ENCODE measurements at places on chromosomes 7 and 10.
A peak's percentile ranks its signal among the peaks of the same experiment; 100 is the strongest.

DNA sequence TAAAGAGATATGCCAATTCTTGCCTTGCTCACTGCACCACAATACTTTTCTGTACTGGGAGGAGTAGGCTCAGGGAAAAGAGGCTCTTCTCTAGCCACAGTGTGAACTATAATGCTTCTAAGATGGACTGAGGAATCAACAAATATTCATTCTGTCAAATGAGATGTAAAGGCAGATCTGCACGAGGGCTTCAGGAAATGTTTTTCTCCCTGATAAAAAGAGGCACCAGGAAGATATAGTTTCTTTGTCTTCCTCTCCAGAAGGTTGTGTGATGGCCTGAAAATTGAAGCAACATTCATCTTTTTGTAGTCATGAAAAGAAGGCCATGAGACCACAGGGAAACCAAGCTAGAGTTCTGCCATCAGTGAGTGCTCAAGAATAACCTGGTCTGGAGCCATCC is 79.1 kb upstream of the NME8 start:
- DNase-seq = no peak

- DNase-seq = no peak
Observed at GRCh38 chr7:64946772-64947171, 43.7 kb downstream of the ZNF273 start.

GRCh38 chr7:7969306-7970236 is 975 bp downstream of the GLCCI1 start:
- peak; percentile 19 for DNase-seq

GRCh38 chr10:338171-339037 is 203.1 kb downstream of the ZMYND11 start:
- peak; percentile 75 for DNase-seq

DNA sequence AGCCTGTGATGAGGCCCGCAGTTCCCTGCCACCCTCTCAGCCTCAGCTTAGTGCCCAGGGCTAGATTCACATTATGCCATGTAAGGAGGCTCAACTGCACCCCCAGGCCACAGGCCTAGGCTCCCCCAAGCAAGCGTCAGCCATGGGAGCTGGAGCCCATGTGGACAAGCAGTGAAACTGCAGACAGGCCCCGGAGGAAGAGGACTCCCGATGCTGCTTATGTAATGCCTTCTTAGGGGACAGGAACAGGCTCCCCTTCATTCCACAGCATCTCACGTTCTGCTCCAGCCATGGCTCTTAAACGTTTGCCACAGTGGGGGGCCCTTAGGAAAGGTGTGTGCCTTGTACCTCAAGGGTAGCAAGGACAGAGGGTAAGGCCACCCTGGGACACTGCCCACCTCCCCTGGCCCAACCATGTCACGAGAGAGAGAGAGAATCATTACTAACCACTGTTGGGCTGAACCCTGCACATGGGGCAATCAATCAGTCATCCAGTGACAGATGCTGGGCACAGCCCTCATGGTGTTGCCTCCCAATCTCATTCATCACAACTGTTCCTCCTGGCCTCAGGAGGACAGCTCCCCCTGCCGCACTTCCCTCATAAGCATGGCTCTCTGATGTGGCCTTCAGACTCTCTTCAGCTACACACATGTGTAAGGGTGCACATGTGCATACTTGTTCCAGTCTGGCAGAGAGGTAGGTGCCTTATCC is 263.0 kb downstream of the GRID1 start:
- DNase-seq = no peak

DNA sequence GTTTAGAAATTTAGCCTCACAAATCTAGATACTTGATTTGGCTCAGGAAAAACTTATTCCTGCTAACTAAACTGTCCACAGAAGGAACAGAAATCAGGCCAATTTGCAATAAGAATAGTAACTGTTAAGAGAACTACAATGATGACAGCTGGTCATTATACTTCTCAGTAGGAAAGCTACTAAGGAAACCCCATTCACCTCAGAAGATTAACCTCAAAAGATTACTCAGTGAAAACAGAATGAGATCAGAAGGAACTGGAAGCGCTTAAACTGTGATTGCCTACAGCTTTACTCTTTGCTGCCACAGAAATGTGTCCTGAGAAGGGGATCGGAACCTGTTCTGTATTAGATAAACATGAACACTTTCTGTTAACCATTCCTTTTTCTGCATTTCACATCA is 24.3 kb upstream of the DNAJB12 start:
- DNase-seq = no peak

DNA sequence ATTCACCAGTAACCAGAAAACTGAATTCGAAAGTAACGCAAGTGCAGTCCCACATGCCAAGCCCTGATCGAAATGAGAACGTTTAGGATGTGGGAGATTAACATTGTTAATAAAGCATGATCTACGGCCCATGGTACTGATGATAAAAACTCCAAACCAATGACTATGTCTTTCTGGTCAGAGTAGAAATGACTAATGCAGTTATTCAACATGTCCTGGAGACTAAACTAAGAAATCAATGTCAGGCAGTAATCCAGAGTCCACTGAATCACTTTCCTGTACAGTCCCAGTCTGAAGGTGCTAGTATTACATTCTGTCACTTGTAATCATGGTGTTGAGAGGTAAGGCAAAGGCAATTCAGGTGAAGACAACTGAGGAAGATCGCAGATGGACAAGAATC is 14.4 kb downstream of the NPSR1 start:
- DNase-seq = no peak

DNA sequence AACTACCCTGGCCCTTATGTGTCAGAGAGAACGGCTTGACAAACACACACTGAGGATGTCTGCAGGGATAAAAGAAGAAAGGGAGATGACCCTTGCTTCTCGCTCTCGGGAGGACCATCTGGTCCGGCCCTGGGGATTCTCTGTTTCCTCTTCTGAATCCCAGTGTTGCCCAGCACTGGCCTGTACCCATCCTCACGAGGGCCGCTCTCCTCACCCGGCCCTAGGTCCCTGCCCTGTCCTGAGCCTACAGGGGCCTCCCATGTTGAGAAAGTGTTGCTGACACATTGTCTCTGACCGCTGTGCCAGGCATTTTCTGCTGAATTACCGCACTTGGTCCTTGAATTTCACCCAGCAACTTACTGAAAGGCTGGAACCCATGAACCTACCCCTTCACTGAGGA is 171.9 kb upstream of the LANCL2 start:
- no peak for DNase-seq

DNA sequence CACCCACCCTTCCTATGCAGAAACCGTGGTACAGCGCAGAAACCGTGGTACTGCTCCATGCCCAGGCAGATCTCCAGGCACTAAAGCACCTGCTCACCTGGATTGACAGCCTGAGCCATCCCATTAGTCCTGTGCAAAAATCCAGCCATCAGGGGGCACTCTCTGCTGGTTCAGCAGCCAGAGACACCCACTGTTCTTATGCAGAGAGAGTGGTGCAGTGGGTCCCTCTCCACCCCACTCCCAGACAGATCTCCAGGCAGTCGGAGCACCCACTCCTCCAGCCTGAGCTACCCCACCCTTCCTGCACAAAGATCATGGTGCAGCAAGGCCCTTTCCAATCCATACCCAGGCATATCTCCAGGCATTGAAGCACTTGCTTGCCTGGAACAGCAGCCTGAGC is 219.8 kb downstream of the CTNNA3 start:
- no peak for DNase-seq

DNA sequence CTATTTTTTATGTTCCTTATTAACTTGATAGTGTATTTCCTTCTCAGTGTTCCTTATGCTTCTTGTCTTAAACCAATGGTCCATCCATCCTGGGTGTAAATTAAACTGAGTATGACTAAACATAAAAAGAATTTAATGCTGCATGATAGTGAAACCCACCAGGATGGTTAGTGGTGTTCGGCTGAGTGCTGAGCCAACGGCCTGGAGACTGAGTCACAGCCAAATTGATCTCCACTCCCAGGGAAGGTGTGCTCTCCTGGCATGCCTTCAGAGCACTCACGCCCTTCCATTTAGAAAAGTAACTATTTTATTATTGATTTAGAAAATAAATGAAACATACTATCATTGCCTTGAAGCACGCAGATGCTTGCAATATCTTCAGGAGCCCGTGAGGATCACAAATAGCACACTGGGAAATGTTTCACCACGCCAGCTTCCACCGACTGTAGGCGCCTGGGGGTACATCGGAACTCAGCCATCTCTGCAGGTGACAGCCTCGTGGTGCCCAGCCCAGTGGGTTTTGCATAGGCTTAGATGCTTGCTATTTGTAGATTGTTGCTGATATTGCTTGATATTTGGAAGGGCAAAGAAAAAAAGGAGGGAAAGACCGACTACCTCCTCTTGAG is 40.0 kb upstream of the LOXL4 start:
- DNase-seq = no peak

GRCh38 chr7:111083413-111083812 is 7.5 kb upstream of the LRRN3 start:
- DNase-seq = peak; percentile 38

GRCh38 chr7:149067869-149068268 is 22.6 kb downstream of the ZNF786 start:
- DNase-seq = no peak

- DNase-seq = no peak
Observed at GRCh38 chr7:28536259-28536658, 123.9 kb downstream of the CREB5 start.

- no peak for DNase-seq
Observed at GRCh38 chr10:50565301-50566083, 58.3 kb downstream of the SGMS1 start.

GRCh38 chr10:102627291-102627735 is 17.0 kb upstream of the TRIM8 start:
- DNase-seq = no peak

DNA sequence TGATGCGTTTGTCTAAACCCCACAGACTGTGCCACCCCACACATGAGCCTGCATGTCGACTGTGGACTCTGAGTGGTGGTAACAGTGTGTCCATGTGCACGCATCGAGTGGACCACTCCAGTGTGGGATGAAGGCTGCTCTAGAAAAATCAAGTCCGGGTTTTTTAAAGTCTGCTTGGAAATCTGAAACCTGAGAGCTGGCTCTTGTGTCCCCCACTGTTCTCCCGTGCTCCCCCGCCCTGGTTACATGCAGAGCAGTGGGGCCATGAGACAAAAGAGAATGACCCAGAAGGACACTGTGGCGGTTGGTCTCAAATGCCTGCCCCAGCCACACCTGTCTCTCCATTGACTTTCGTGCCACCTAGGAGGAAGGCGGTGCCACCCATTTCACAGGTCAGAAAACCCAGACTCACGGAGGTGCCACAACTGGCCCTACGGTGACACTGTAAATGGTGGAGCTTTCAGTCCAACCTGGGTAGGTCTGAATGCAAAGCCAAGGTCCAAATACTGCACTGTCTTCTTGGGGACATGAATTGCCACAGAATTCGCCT is 27.3 kb upstream of the PWWP2B start:
- no peak for DNase-seq

DNA sequence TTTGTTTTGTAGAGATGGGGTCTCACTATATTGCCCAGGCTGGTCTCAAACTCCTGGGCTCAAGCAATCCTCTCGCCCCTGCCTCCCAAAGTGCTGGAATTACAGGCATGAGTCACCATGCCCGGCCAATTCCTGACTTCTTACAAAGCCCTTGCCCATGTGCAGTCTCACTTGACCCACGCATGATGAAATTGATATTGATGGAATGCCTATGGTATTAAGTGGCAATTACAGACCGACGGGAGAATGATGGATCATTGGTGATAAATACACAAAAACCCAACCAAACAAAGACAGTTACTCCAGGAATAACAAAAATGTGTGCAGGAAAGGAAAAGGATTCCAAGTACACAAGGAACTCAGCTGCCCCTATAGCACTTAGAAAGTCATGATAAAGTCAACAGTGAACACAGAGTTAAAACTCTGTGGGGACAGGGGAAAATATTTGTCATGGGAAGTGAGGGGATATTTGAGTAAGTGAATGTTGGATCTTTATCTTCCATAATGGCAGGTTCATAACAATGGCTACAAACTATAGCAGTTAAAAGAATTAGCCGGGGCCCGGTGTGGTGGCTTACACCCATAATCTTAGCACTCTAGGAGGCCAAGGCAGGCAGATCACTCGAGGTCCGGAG is 21.6 kb downstream of the HIP1 start:
- DNase-seq = peak; percentile 57

GRCh38 chr7:102973096-102973802 is 60.4 kb downstream of the LRRC17 start:
- DNase-seq = no peak

DNA sequence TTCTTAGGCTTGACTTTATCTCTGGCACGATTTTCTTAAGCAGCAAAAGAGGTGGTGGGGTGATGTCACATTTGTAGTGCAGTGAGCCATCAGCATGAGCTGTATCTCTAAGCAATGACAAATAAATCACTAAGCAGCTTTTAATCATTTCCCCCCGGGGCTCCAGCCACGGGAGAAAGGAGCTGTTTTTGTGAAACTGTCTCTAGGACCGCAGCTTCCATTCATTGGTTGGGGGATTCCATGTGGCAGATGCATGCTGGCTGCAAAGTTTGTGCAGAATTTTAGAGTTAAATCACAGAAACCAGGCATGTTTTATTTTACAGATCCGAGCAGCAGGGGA is 464 bp downstream of the KIAA1217 start:
- no peak for DNase-seq

DNA sequence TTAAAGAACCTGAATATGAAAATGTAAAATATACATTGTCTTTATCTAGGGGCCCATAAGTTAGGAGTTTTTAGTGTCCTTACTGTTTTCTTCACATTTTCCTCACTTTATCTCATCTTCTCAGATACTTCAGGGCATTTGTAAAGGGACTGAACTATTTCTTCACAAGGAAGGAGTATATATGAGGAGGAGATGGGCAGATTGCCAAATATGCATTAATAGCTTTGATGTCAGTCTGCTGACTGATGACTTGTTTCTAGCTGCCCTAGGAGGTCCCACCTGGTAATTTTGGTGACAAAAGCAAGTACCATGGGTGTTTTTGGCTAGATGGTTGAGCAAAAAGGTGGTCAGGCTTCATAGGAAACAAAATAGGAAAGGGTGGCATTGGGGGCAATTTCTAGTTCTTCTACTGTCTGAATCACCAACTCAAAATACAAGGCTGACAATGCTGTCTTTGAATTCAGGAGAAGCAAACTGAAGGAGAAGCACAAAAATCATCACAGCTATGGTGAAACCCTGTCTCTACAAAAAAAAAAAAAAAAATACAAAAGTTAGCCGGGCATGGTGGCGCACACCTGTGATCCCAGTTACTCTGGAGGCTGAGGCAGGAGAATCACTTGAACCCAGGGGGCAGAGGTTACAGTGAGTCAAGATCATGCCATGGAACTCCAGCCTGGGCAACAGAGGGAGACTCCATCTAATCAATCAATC is 10.4 kb upstream of the STRIP2 start:
- DNase-seq = no peak

- no peak for DNase-seq
Observed at GRCh38 chr7:24737281-24737680, 20.0 kb downstream of the GSDME start.

Data from fibroblast of gingiva (primary cell).